ENCODE measurements at places on chromosomes 3 and 15.

DNA sequence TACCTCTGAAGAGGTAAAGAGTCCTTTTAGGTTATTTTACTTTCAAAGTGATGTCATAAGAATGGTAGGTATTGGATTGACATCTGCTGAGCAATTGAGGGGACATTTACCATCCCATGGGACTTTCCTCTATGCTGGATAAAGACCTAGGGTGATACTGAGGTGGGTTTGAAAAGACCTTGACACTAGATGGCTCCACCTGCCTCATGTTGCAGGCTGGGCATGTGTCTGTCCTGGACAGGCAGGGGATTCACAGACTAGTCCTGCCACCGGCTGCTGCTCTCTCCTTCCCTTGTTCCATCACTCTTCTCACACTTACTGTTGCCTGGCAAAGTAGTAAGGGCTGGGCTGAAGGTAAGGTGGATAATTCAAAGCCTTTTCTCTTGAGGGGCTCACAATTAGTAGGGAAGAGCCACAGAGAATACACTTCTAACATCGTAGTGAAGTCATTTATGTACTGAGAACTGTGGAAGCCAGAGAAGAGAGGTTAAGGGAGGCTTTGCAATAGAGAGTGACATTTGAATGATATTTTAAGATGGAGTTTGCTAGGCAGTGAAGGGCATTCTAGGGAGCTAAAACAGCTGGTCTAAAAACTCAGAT lies 27.7 kb downstream of the TRAK1 start:
- no peak for DNase-seq

DNA sequence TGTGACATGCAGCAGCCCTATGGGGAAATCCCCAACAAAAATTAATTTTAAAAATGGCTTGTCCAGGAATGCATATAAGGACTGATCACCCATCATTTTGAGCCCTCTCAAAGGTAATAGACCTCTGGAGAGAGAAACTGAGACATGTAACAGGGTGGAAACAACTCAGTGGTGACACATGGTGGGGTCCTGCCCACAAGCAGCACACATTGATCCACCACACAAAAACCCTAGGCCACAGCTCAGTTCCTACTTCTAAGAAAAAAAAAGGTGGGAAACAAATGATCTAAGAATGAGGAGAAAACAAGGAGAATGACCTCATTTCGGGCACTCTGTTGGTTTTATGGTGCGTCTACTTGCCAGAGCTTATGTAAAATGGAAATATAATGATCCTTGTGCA lies 1.9 kb upstream of the SLC41A3 start:
- no peak for DNase-seq

- DNase-seq: no peak
Measured at GRCh38 chr3:24507776-24508422, 13.2 kb upstream of the THRB start.

DNA sequence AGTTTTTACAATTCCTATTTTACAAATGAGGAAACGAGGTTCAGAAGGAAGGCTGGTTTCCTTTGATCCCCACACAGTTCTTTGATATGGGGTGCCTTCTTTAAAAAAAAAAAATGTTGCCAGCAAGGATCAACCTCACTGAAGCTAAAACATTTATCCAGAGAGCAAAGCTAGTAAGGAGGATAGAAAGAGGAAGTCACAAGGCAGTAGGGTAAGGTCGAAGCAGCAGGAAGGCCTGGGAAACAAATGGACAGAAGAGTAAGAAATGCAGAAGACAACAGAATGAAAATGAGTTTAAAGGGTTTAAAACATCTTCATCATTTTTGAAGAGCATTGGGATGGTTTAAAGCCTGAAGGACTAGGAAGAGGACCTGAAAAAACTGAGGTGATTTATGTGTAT lies 30.6 kb upstream of the CP start:
- DNase-seq: no peak

DNA sequence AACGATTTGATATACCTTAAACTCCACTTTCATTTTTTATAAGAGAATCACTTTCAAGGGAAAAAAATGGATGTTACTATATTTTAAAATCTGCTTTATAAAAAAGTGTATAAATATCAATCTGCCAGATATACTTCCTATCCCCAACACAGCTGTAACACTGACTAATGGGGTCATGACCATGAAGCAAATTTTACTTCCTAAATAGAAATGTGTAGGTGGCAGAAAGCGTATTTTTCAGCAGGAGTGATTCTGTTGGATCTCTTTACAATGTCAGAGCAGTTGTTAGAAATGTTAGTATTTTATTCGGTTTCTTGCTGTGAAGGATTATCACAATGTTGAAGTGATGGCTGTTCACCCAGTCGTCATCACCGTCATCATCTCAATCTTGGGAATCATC lies 5.5 kb upstream of the C15orf40 start:
- no peak for DNase-seq

GRCh38 chr3:7444886-7445285 lies 584.0 kb downstream of the GRM7 start:
- DNase-seq: no peak

DNA sequence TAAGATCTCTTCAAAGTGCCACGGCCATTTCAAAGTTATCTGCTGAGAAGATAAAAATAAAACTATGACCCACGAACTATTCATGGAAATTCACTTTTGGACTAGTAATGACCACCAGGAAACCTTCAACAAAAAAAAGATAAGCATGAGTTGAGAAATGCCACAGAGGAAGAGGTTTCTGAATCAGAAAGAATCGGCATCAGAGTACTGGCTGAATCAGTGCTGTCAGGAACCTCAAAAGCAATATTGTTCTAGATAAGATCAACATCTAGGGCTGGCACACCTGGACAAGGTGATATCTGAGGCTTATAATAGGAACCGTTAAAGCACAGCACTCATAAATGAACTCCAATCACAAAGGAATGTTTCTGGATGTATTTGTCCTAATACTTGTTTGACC lies 72.7 kb downstream of the PEAK1 start:
- no peak for DNase-seq

DNA sequence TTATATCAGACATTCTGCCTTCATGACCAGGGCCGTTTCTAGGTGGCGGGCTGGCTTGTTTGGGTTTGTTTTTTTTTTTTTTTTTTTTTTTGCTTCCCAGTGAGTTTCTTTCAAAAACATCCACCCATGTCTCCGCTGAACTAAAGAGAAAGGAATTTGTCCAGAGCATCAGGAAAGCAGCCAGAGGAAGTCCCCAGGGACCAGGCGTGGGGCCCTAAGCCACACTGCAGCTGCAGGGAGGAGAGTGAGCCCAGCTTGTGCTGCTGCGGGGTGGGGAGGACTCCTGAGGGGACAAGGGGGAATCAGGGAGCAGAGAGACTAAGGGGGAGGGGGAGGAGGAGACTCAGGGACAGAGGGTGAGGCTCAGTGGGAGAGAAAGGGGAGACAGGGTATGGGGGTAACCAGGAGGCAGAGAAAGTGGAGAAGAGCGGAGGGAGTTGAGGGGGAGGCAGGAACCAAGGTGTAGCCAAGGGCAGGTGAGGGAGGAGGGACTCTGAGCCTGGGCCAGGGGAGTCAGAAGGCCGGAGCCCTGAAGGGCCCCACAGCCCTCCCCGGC lies 49.5 kb downstream of the CYP11A1 start:
- DNase-seq: no peak
